Fibroblast of upper back skin (primary cell): ENCODE measurements at places on chromosomes 11 and 22.

DNA sequence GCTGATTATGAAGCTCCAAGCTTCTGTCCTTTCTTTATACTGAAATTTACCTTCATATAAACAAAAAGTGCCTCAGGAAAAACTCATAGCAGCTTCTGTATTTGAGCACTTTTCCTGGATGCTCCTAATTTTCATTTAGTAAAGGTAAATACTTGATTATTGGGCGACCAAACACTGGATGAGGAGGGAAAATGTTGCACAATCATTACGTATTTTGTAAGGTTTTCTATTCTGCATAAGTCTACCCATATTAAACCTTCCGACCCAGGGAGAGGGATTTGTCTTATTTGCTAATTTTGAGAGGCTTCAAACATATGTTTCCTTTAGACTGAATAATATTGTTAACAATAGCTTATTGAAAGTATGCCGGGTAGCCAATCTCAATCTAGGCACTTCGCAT is 4.3 kb upstream of the SLC6A5 start:
- no peak for DNase-seq

- no peak for DNase-seq
Observed at GRCh38 chr22:40723396-40723933, 44.2 kb downstream of the MCHR1 start.

GRCh38 chr11:106012744-106013143 is 9.3 kb downstream of the MSANTD4 start:
- peak; percentile 69 for DNase-seq

DNA sequence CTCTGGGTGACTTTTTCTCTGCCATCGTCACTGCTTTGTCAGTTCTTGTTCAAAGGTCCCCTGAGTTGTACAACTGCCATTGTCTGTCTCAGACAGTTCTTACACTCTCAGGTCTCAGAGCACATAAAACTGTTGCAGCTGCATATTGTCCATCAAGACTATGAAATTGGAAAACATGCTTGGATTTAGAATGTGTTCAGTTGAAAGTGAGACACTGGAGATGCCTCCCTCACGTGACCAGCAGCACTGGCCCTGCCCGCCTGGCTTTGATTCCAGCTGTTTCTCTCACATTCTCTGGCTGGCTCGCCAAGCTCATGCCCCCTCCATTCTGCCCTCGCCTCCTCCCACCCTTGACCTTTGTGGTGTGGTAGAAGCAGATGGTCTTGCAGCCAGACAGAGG is 244.2 kb downstream of the NTM start:
- DNase-seq, result no peak

- peak; percentile 7 for DNase-seq
Observed at GRCh38 chr11:6022956-6023355, 7.6 kb downstream of the OR56A1 start.

- DNase-seq, result no peak
Observed at GRCh38 chr11:70358753-70359152, 39.6 kb upstream of the CTTN start.

GRCh38 chr22:50016988-50017700 is 4.6 kb upstream of the IL17REL start:
- no peak for DNase-seq

DNA sequence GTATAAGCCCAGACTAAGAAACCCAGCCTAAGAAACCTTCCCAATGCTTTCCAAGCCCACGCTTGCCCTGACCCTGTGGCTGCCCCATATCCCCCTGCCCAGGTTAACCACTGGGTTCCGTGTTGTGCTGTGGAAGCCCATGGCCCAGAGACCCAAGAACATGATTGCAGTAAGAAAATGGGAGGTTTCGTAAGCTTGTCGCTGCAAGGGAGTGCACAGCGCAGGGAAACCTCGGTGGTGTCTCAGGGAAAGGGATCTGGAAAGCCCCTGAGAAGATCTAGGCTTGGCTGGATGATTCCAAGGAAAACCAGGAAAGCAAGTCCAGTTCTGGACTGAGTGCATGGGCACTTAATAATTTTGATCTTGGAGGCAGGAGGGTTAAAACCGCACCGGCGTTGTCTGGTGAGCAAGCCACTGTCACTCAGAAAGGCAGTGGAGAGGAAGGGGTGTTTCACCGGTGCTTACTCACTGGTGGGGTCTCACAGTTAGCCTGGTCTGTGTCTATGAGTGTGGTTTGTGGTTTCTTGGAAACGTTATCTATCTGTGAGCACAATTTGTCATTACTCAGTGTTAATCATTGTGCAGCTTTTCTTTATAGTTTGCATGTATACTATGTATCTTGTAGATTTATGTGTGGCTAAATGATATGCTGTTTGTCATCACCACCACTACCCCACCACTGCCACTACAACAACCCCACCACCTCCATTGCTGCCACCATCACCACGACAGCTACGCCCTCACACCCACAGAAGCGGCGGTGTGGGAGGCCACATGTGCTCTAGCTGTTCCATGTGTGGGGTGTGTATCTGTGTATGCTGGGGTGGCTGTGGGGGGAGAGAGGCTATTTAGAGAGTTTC is 53.3 kb upstream of the PRDM11 start:
- DNase-seq, result peak; percentile 92
